ENCODE measurements at places on chromosomes 5 and 9.

DNA sequence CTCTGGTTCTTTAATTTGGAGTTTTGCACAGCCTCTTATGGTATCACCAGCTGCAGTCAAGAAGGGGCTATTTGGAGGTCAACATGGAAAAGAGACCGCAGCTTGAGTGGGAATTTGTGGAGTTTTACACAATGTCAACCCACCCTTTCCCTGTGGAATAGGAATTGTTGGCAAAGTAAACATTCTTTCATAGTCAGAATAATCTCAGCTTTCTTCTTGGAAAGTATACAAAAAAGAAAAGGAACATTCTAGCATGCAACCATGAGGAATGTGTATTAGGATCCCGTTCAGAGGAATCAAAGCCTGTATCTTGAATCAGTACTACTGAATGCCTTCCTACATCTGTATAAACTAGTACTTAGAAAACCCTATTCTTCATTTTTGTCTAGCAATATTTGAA lies 107.6 kb downstream of the LURAP1L start:
- no peak for DNase-seq

DNA sequence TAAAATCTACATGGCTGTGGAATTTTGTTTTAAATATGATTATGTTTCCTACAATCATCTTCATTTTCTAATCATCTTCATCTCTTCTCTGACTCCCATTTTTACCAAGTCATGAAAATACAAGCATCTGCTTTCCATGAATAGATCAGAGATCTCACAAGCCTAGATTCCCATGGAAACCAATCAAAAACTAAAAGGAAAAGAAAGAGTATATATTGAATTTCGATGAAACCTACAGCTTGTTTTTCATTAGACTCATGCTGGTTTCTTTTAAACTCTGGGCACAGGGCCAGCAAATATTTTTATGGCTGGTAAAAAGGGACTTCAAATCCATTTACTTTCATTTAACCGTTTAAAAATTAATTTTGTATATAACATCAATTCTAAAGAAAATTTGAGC lies 51.2 kb downstream of the INVS start:
- no peak for DNase-seq

- no peak for DNase-seq
Measured at GRCh38 chr9:123131258-123131657, 97.8 kb downstream of the GPR21 start.

- DNase-seq, result no peak
Measured at GRCh38 chr9:114611516-114612271, 603 bp downstream of the TMEM268 start.

DNA sequence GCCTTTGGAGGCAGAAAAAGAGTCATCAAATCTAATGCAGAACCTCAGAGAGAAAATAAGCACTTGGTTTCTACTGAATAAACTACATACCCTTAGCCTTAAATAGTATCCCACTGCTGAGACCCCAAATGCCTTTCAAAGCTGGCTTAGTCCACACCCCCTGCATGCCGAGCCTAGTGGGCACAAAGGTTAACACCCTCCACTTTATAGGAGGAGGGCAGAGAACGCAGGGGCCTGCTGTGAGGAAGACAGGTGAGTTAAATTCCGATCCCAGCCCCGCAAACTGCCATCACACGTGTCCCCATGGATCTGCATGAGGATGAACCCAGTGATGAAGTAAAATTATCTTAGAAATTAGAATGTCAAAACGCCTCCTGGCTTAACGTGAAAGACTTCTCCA lies 19.5 kb upstream of the HSD17B3 start:
- DNase-seq, result no peak

GRCh38 chr5:54146390-54146789 lies 164.0 kb downstream of the ARL15 start:
- DNase-seq, result no peak

DNA sequence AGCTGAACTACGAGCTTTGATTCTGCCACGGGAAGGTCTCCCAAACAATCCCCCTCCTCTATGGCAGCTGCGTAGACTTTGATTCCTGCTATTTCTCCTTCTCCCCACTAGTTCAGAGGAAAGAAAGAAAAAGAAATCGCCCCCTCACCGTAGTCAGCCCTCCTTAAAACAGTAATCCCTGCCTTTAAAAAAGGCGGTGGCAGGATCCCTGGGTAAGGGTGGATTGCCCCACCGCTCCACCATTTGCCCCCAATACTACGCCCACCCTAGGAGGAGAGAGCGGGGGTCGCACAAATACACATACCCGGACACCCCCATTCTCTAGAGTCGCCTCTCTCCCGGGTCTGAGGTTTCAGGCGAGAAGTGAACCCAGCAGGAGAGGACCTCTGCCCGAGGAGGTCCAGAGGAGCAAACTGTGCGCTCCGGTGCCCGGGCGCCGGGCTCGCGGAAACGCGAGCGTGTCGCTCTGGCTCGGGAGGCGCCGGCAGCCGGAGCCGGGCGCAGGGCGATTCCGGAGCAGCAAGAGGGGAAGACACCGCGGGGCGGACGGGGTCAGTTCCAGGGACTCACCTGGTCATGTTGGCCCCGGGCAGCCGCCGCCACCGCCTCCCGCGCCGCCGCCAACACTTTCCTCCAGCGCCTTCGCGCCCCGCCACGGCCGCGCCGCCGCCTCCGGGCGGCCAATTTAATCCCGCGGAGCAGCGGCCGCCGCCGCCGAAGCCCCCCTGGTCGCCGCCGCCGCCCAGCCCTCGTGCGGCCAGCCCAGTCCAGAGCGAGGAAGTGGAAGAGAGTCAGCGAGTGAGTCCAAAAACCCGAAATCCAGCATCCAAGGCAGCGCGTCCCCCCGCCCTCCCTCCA lies 1057.7 kb upstream of the DMAC1 start:
- DNase-seq, result no peak

DNA sequence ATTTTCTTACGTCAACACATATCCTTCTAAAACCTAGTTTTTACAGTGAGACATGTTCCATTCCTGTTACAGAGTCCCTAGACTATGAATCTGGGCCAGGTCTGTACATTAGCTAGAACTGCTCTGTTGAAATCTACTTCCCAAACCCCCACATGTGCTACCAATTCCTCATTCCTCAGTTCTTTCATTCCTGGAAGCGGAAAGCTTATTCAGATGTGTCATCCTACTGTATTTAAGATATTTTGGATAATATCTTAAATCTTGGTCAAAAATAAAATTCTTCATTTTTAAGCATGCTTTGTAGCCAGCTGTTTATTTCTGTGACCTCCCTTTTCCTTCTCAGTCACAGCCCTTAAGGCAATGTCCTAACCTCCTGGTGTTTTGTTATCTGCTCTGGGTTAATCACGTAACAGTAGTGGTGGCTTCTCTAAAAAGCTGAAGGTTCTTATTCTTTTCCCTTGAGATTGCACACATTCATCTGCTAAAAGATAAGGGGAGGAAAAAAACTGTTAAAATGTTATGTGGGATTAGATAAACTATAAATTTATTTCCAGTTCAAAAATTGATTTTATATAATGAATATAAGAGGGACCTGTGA lies 35.6 kb downstream of the GLRX start:
- DNase-seq, result no peak

DNA sequence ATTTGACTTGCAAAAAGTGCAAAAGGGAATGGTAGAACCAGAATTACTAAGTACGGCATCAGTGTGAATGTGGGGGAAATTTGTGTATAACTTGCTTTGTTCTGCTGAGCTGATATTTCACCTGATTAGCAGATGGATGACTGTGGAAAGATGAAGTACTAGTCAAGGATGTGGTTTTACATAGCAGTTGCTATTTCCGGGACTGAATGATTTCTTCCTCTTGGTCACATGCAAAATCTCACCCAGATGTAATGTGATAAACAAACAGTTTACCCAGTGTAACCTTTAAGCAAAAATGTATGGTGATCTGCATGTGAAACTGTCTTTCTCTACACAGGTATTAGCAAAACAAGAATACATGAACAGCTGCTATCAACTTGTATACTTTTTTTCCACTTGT lies 46.1 kb downstream of the DCP2 start:
- no peak for DNase-seq

DNA sequence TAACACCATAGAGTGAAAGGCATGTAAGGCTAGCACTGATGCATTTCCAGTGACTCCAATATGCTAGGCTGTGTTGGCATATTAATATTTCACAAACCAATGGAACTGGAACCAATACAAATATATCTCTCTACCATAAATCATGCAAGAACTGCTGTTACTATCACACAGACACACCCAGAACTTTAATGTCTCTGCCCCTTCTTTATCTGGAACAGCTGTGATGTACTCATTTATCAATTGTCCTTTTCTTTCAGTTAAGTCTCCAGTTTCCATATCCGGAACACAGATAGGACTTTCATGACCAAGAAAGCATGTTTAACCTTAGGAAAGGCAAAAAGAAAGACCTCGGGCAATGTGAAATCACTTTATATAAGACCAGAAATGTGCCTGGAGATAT lies 70.3 kb downstream of the SPTLC1 start:
- DNase-seq, result no peak

- no peak for DNase-seq
Measured at GRCh38 chr5:176908675-176909368, 9.7 kb upstream of the HK3 start.

GRCh38 chr9:89482056-89482851 lies 15.7 kb downstream of the SEMA4D start:
- DNase-seq, result no peak

- no peak for DNase-seq
Measured at GRCh38 chr5:51968756-51969155, 585.5 kb downstream of the ISL1 start.

DNA sequence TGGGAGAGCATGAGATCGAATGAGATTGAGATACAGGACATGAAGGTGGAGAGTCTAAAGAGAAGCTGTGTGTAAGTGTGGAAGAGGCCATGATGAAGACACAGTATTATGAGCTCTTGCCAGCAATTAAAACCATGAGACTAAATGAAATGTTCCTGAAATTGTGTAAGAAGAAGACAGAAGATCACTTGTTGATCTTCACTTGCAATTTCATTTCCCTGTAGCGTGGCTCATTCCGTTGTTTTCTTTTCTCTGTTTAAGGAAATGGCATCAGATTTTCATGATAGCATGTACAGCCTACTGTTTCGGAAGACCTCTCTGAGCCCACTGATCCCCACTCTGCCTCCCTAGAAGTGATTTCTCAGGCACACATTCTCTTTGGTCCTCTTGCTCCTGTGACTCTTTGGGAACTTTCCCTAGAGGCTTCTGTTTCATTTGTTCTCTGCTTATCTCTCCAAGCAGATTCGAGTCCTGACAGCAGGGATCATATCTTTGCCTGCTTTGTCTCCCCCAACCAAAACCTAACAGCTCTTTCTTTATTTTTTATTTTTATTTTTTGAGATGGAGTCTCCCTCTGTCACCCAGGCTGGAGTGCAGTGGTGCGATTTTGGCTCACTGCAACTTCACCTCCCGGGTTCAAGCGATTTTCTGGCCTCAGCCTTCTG lies 16.8 kb downstream of the PIP5K1B start:
- DNase-seq, result no peak

DNA sequence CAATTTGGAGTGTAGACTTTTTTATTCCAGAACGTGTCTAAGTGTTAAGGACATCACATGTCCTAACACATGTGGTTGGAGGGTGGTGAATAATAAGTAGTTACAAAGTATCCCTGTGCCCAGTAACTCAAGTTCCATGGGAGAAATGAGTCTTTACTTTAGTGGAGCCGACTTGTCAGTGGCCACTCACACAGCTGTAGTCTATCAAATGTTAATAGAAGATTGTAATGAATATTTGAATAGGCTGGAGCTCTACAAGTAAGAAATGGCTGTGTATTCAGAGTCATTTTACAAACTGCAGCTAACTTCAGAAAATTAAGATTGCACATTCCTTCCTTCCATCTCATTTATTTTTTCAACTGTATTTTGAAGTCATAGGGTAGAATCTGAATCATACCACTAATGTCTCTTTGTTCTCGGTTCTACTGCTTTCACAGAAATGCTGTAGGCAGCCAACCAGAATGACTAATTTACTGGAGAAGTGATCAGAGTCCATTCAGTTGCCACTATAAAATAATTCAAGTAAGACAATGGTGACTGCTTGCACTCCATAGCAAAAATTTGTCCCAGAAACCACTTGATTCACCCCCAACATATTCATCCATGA lies 394.8 kb downstream of the NR2F1-AS1 start:
- no peak for DNase-seq

DNA sequence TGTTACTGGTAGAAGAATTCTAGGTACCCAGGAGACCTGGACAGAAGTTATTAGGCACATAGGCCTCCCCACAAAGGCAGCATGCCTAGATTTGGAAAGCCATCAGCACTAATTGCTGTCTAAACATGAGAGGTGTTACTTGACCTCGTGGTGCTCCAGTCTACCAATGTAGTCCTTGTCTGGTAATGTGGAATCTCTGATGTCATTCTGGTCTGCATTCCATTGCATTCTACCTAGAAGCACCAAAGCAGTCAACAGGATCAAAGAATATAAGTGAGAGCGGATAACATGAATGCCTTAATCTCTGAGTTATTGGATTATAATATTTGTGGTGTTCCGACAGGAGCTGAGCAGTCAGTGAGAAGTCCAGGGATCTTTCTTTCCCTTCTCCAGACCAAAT lies 175.2 kb downstream of the PSAT1 start:
- no peak for DNase-seq

- DNase-seq, result no peak
Measured at GRCh38 chr5:173355561-173355960, 27.3 kb upstream of the STC2 start.

DNA sequence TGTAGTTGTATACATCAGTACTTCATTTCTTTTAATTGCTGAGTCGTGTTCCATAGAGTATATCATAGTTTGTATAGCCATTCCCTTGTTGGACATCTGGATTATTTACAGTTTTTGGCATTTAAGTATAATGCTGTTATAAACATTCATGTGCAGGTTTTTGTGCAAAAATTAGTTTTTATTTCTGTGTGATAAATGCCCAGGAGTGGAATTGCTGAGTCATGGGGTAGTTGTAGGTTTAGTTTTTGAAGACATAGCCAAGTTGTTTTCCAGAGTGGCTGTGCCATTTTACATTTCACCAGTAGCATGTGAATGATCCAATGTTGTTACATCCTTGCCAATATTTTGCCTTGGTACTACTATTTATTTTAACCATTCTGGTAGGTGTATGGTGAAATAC lies 12.5 kb downstream of the ZNF354B start:
- DNase-seq, result no peak

- DNase-seq, result no peak
Measured at GRCh38 chr9:21252721-21253547, 13.1 kb upstream of the IFNA14 start.

GRCh38 chr9:84738353-84738752 lies 68.8 kb downstream of the NTRK2 start:
- no peak for DNase-seq

DNA sequence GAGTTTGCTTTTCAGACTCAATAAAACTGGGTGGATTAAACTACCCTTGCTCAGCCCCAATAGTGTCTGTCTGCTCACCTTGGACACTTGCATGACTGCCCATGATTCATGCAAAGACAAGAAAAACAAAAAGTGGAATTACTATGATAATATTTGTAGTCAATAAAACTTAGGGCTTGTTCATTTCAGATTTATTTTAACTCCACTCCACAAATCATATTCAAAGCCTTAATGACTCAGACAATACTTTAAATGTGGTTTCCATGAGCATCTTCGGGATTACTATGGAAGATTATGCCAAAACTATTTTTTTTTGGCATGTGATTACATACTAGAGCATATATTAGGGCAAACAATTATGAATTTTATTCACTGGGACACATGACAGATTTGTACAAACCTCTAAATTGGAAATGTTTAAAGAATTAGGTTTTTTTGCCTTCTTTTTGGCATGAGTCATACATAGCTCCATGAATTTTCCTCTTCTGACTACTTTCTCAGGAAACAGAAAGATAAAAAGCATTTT lies 468.9 kb downstream of the ACTL7B start:
- no peak for DNase-seq

- DNase-seq, result no peak
Measured at GRCh38 chr5:66518753-66519152, 77.4 kb upstream of the MAST4 start.

GRCh38 chr9:80555782-80556325 lies 984.1 kb downstream of the TLE4 start:
- DNase-seq, result no peak

All from stimulated activated CD8-positive, alpha-beta memory T cell treated with anti-CD3 and anti-CD28 coated beads, Interleukin-4, amount 100 ng/mL, for 4 hours (primary cell).